ENCODE measurements at places on chromosomes 5 and 9.

DNA sequence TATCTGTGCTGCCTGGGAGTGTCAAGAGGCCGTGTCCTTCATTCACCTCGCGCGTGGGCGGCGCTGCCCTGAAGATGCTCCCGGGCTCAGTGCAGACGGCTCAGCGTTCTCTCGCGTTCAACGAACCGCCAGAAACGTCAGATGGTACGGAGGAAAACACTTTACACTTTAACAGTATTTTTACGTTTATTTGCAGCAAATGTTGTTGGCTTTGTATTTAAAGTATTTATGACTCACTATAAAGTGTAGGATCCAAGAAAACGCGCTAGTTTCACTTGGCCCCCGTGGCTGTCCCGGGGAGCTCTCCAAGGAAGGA lies 544 bp upstream of the ERCC6L2 start:
- DNase-seq: no peak

GRCh38 chr5:131042021-131042789 lies 122.9 kb downstream of the HINT1 start:
- DNase-seq: no peak

GRCh38 chr9:126304971-126305320 lies 21.7 kb upstream of the MVB12B start:
- no peak for DNase-seq

GRCh38 chr5:100757618-100758017 lies 145.5 kb downstream of the ST8SIA4 start:
- DNase-seq: no peak

DNA sequence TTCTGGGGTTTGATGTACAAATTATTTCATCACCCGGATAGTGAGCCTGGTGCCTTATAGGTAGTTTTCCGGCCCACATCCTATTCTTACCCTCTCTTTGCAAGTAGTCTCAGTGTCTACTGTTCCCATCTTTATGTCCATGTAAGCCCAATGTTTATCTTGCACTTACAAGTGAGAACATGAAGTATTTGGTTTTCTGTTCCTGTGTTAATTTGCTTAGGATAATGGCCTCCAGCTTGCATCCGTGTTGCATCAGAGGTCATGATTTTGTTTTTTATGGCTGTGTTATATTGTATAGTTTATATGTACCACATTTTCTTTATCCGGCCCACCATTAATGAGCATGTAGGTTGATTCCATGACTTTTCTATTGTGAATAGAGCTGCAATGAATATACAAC lies 136.5 kb downstream of the PRR16 start:
- DNase-seq: no peak

- DNase-seq: peak; percentile 37
Measured at GRCh38 chr9:105693435-105694189, 729 bp upstream of the TMEM38B start.

GRCh38 chr9:132161743-132162184 lies at the start of gene NTNG2:
NTNG2 (plus strand) TSS chr9:132162058; CDS start chr9:132166832, 4,774 bp downstream.
- no peak for DNase-seq

DNA sequence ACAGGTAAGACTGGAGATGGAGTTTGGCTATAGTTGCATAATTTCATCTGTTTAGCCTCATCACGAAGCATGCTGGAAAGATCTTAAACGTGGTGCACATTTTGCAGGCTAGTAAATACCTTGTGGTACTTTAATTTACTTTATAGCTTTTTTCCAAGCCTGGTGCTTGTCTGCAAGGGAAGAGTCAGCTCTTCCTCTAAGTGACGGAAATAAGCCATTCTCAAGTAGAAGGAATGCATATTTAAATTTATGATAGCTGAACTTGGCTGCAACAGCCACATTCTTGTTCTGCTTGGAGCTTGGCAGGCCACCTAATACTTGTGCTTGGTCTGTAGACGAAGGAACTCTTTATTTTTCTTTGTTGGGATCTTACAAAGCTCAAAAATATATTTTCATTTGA lies 188.0 kb upstream of the PIK3R1 start:
- DNase-seq: no peak

DNA sequence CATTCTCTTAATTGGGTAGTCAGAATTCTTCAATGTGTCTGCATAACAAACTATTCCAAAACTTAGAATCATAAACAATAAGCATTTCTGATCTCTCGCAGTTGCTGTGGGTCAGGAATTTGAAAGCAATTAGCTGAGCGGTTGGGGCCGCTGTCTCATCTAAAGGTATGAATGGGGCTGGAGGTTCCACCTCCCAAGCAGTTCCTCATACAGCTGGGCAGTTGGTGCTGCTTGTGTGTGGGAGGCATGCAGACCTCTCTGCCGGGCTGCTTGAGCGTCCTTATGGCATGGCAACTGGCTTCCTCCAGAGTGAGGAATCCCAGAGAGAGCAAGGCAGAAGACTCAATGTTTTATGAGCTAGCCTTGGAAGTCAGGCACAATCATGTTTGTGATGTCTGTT lies 30.2 kb upstream of the SEMA4D start:
- no peak for DNase-seq
